Activated naive CD8-positive, alpha-beta T cell treated with anti-CD3 and anti-CD28 coated beads, Interleukin-2, amount 10 ng/mL, durations not matched to agents 7 days and 5 days (primary cell): ENCODE measurements at places on chromosomes 16 and 17. TPM values are rescaled to one million over a fixed set of nuclear protein-coding genes. Genes with fewer than 3 reads are reported as not detected.

DNA sequence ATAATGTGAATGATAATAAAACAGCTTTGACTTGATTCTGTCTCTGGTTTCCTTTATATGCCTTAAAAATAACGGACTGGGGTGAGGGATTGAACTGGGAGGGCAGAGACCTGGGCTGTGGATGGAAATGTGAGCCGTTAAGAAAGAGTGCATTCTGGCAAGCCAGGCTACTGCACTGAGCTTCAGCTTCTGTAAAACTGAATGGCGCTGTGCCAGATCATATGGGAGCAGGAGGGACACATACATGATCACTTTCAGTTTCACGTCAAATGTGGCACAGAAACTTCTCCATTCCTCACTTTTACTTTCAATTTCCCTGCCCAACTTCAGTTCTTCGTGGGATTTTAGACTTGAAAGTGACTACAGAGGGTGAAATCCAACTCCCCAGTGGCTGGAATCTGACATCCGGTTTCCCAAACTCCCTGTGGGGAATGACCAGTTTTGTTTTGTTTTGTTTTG lies 1.1 kb downstream of the MT2A start:
- peak; percentile 49 for DNase-seq

The PNMT gene
- not detected for total RNA-seq

The CHST4 gene
- not detected for total RNA-seq

The GPR142 gene
- not detected for total RNA-seq

The KRTAP4-4 gene
- total RNA-seq, result not detected

The GALR2 gene
- not detected for total RNA-seq
